ENCODE measurements at places on chromosomes 6 and 20.

DNA sequence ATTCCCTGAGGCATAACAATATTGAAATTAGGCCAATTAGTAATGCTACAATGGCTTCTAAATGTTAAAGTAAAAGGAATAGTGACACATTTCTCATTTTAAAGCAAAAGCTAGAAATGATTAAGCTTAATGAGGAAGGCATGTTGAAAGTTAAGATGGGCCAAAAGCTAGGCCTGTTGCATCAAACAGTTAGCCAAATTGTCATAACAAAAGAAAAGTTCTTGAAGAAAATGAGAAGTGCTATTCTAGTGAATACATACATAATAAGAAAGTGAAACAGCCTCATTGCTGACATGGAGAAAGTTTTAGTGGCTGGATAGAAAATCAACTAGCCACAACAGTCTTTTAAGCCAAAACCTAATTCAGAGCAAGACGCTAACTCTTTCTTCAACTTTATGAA lies 12.9 kb downstream of the OR2A4 start:
- DNase-seq, result no peak

GRCh38 chr6:35487658-35488516 lies 9.0 kb downstream of the TEAD3 start:
- DNase-seq, result peak; percentile 50

GRCh38 chr6:33620158-33620855 lies 815 bp upstream of the ITPR3 start:
- peak; percentile 71 for DNase-seq

- peak; percentile 7 for DNase-seq
These were observed 215.7 kb downstream of the SYNDIG1 start for GRCh38 chr20:24684956-24685691.

DNA sequence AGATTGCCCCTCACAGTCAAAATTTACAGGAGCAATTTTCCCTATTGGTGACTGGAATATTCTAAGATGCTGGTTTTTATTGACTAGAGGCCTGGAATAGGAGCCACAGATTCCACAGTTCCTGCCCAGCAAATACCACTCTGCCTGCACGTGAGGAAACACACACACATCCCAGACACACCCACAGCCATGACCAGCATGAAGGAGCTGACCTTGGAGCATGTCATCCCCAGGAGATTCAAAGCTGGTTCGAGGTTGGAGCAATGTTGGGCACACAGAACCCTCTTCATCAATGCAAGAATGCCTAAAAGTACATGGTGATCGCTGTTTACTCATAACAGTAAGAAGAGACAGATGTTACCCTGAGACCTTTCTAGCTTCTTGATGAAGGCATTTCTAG lies 244.6 kb upstream of the FOXQ1 start:
- no peak for DNase-seq

DNA sequence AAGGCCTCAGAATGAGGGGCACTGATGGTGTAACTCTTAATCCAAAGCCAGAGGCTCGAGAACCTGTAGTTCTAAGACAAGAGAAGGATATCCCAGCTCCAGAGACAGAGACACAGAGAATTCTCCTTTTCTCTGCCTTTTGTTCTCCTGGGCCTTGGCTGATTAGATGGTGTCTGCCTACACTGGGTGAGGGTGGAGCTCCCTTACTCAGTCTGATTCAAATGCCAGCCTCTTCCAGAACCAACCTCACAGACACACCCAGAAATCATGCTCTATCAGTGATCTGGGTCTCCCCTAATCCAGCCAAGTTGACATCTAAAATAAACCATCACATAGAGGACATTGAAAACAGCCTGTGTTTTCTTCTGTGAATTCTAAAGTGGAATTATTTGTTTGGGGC lies 68.0 kb upstream of the SMIM28 start:
- no peak for DNase-seq

DNA sequence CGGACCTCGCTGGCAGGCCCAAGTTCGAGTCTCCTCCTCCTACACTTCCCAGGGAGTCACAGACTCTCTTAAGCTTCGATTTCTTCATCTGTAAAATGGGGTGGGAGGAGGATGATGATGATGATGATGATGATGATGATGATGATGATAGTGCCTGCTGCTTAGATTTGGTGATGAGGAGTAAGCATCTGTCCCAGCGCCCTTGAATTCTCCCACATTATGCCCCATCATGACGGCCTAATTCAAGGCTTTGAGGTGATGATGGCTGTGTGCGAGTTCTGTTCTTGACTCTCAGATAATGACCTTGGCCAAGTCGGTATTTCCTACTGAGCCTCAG lies 487 bp upstream of the KIAA1755 start:
- no peak for DNase-seq

- DNase-seq, result no peak
These were observed 195.2 kb downstream of the LY86 start for GRCh38 chr6:6783721-6784120.

GRCh38 chr6:1018041-1018440 lies 293.9 kb upstream of the FOXQ1 start:
- no peak for DNase-seq

GRCh38 chr6:114312931-114313330 lies 29.9 kb downstream of the HS3ST5 start:
- no peak for DNase-seq

- DNase-seq, result no peak
These were observed 46.4 kb upstream of the NT5E start for GRCh38 chr6:85403331-85404015.

GRCh38 chr20:6164421-6165341 lies 41.9 kb upstream of the FERMT1 start:
- DNase-seq, result no peak

GRCh38 chr6:29477923-29478450 lies 9.8 kb downstream of the MAS1L start:
- no peak for DNase-seq

- no peak for DNase-seq
These were observed 3.7 kb downstream of the POU3F2 start for GRCh38 chr6:98838032-98838431.

- peak; percentile 49 for DNase-seq
These were observed 146.8 kb downstream of the SH3BGRL2 start for GRCh38 chr6:79777713-79778579.

- DNase-seq, result no peak
These were observed 684.2 kb downstream of the KIF16B start for GRCh38 chr20:15889061-15889460.

- DNase-seq, result peak; percentile 14
These were observed 48.5 kb downstream of the MYH7B start for GRCh38 chr20:35004051-35004725.

DNA sequence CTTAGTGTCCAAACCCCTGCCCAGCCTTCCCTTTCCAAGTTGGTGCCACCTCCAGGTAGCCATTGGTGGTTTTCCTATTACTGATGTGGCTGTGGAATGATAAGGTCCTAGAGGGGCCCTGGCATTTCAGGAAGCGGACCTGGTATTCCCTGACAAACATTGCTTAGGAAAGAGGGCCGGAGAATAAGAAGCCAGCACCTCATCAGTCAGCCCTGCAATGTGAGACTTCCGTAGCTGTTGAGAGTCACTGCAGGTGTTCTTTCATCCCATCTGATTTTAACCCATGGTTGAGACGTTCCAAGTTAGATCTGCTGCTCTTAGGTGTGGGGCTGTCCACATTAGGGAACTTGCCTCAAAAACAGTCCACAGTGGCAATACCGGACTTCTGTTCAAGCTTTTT lies 14.8 kb upstream of the NPEPL1 start:
- no peak for DNase-seq

DNA sequence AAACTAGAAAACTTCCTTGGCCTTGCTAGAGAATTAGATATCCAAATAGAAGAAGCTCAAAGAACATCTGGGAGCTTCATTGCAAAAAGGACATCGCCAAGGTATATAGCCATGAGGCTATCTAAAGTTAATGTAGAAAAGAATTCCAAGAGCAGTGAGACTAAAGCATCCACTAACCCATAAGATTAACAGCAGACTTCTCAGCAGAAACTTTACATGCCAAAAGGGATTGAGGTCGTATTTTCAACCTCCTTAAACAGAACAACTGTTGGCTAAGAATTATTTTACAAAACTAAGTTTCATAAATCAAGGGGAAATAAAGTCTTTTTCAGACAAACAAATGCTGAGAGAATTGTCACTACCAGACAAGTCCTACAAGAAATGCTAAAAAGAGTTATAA lies 149.1 kb upstream of the COL21A1 start:
- DNase-seq, result no peak

DNA sequence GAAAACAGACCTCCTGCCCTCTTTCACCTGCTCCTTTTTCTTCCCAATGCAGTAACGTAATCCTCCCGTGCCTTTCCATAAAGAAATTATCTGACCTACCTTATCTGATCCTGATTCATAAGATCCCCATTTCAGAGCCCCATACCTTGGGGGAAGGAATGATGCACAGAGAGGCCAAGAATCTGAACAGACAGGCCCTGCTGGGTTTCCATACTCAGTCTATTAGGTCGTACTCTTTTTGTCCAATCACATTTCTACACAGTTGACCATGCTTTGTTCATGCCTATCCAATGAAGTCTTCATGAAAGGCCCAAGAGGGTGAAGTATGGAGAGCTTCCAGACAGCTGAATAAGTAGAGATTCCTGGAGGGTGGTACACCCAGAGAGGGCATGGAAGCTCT lies 25.3 kb downstream of the SRPK1 start:
- DNase-seq, result no peak

GRCh38 chr20:58017231-58017969 lies 211.1 kb downstream of the ANKRD60 start:
- peak; percentile 26 for DNase-seq

DNA sequence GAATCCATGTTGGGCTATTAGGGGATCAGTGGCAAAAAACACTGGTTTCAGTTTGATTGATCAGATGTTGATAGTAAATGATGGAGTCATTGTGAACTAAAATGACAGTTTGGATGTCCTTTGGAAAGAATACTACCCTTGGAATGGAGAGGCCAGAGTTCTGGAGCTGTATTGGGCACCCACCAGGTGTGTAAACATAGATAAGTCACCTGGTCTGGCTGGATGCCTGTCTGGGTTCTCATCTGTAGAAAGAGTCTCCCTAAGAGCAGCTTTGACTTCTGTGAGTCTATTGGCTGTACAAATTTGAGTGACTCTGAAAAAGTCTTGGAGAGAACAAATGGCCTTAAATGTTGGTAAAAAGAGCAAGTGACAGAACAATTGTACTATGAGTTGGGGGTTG lies 115.0 kb downstream of the SCP2D1 start:
- no peak for DNase-seq

DNA sequence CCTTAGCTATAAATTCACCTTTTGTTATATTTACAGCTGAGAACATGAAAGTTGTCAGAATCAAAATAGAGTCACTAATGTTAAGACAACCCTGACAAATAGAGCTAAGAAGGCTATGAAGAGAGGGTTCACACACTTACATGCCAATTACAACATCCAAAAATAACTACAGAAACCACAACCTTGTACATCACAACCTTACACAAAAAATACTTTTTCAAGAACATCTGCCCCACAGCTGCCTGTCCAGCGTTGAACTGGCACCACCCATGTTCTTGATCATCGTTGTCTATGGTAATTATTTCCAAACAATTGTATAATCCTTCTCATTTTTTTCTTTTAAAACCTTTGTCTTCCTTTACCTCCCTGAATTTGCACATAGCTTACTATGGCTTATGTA lies 231.2 kb upstream of the FKBP1C start:
- DNase-seq, result no peak

- no peak for DNase-seq
These were observed 18.2 kb upstream of the FRMD1 start for GRCh38 chr6:168097221-168097620.

- no peak for DNase-seq
These were observed 42.1 kb upstream of the CLIC5 start for GRCh38 chr6:46057792-46058191.

GRCh38 chr20:37492945-37493344 lies 28.1 kb upstream of the NNAT start:
- no peak for DNase-seq

- no peak for DNase-seq
These were observed 315.5 kb upstream of the ARID1B start for GRCh38 chr6:156461647-156462046.
